ENCODE measurements at places on chromosomes 1 and 21.

GRCh38 chr1:166086113-166086883 lies 80.5 kb downstream of the FAM78B start:
- DNase-seq = no peak

GRCh38 chr1:241495741-241496140 lies 23.8 kb downstream of the FH start:
- no peak for DNase-seq

DNA sequence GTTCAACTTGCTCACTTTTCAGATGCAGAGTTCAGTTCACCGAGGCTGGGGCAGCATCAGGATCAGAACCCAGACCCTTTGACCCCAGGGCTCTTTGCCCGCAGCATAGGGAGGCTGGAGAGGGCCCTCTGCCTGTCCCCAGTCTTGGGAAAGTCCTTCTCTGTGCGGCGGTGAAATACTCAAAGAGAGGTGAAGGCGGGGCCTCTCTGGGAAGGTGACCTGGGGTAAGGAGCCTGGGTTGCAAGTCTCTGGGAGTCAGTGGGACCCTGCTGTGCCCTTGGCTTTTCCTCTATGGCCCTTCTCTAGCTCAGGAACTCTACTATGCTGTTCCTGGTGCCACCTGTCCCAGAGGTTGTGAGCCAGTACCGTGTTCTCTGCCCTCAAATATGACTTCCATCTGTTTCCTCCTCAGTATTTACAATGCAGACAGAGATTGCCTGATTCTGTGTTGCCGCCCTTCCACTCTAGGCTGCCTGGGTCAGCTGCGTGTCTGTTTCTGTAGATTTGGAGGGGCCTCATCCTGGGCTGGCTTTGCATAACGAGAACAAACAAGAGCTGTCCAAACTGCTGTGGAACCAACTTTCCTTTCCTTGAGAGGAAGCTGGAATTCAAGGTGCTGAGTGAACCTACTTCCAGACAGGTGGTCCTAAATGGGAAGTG lies 18.7 kb upstream of the ZBTB21 start:
- no peak for DNase-seq

GRCh38 chr1:7379441-7379971 lies 391.6 kb upstream of the VAMP3 start:
- no peak for DNase-seq

GRCh38 chr1:81466961-81467360 lies 333.8 kb upstream of the ADGRL2 start:
- no peak for DNase-seq

GRCh38 chr1:21669258-21670058 lies at the start of gene RAP1GAP:
RAP1GAP (minus strand) TSS chr1:21669357; CDS start chr1:21620032, 49,325 bp downstream.
- DNase-seq = no peak

DNA sequence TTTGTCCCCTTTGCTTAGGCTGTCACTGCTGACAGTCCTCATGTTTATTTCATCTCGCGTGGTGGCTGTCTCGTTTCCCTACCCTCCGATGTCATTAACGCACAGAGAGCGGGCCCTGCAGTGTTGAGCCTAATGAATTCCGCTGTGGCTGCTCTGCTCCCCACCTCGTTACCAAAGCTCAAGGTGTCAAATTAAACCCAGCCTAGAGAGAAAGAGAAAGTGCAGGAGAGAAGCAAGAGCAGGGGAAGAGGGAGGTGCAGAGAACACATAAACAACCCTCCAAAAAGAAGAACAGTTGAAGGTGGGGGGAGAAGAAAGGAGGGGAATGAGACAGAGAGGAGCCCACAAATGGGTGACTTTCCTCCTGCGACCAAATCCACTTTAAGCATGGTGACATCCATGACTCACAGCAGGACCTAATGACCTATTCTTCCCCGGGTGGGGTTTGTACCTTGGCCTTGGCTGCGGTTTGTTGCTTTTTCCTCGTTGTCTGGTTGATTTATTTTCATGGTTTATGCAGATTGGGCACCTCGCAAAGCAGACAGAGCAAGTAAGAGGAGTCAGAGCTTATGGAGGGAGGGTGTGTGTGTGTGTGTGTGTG lies 92.5 kb downstream of the PBX1 start:
- peak; percentile 19 for DNase-seq

GRCh38 chr1:53715478-53715877 lies 23.5 kb downstream of the GLIS1 start:
- DNase-seq = no peak

DNA sequence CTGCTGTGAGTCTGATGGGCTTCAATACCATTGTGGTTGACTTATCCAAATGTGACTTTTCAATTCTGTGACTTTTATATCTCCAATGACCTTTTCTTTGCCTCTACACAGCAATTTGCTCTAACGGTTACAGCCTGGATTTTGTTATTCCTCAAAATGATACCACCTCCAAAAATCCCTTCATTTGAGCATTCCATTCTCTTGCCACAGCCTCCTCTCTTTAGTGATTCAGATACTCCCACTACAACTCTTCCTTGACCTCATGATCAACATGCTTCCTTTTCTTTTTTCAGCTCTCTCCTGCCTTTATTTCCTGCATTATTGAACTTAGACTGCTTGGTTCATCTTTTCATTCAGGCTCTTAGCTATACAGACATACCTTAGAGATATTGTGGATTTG lies 16.6 kb upstream of the IL19 start:
- no peak for DNase-seq

- DNase-seq = no peak
These were observed 242.7 kb upstream of the JUN start for GRCh38 chr1:59026472-59026948.

DNA sequence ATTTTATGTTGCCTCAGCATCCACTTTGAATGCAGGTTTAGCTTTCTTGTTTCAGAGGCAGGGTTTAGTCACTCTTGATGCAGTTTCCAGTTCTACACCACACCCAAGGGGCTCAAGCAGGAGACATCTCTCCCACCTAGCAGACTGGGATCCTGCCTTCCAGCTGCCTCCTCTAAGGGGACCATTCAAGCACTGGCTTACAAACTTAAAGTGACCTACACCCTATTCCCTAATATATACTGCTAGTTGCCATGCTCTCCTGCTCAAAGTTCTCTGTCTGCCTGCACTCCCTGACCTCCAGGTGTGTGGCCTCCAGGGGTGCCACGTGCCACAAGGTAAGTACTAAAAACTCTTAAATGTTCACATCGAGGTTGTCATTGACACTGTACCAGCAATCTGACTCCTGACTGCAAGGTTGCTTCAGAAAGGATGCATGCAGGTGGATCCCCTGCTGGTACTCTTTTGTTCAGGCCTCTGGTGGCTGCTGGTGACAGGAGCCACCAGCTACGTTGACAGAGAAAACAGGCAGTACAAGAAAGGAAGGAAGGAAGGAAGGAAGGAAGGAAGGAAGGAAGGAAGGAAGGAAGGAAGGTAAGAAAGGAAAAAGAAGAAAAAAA lies 185.9 kb downstream of the COQ8A start:
- DNase-seq = no peak

- no peak for DNase-seq
These were observed 184.5 kb downstream of the TGFBR3 start for GRCh38 chr1:91701472-91701869.

DNA sequence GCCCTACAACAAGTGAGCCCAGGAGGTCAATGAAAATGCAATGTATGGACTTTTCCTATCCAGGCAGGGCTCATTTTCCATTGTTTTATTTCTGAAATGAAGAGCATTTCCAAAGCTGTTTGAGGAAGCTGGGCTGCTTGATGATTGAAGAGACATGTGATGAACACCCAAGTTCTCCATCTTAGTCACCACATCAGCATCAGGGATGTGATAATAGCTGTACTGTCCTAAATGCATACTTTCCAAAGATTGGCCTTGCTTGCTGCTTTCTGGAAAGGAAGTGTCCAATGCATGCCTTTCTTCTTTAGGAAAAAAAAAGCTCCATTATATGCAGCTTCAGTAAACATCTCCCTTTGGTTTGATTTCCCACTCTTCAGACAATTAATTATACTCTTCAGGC lies 425.9 kb upstream of the RUNX1 start:
- DNase-seq = no peak
